ENCODE measurements at places on chromosomes 13 and 19.

- no peak for DNase-seq
Measured at GRCh38 chr13:53135301-53135700, 106.7 kb downstream of the OLFM4 start.

- DNase-seq, result no peak
Measured at GRCh38 chr13:98533912-98534311, 43.0 kb downstream of the STK24 start.

DNA sequence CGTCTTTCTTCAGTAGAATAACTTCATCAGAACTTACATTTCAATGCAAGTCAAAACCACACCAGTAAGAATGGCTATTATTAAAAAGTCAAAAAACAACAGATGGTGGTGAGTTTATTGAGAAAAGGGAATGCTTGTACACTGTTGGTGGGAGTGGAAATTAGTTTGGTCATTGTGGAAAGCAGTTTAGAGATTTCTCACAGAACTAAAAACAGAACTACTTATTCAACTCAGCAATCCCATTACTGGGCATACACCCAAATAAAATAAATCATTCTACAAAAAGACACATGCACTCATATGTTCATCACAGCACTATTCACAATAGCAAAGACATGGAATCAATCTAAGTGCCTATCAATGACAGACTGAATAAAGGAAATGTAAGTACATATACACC, 231.2 kb downstream of the NHLRC3 start:
- no peak for DNase-seq

GRCh38 chr19:9009431-9009830, 778 bp downstream of the MUC16 start:
- no peak for DNase-seq

DNA sequence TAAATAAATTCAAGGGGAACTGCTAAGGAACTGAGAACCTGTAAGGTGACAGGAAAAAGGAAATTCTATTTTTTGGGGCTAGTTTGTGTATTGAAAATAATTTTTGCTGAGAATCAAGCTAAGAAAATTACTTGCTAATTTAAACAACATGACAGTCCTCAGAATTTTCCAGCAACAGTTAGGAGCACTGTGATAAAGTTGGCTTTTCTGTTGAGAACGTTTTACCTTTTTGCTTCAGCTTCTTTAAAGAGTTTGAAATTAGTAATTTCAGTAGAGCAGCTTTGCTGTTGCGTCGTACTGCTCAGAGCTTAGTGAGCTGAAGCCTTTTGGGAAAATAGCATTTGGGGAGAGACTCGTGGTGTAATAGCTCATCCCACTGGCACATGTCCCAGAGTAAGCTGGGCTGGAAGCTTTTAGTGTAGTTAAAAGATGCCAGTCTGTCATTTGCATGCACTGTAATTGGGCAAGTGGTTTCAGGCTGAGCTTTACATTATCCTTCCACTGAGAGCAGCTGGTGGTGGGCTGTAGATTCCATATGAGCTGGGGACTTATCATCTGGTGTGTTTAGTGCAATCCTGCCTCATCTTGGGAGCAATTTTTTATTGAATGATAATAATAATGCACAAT, 69.8 kb downstream of the LRCH1 start:
- no peak for DNase-seq

- DNase-seq, result no peak
Measured at GRCh38 chr13:101231751-101232428, 184.4 kb downstream of the NALCN start.

GRCh38 chr13:98203646-98204326, 26.7 kb upstream of the RNF113B start:
- DNase-seq, result no peak

- no peak for DNase-seq
Measured at GRCh38 chr13:52749419-52749818, 9.8 kb upstream of the CNMD start.

DNA sequence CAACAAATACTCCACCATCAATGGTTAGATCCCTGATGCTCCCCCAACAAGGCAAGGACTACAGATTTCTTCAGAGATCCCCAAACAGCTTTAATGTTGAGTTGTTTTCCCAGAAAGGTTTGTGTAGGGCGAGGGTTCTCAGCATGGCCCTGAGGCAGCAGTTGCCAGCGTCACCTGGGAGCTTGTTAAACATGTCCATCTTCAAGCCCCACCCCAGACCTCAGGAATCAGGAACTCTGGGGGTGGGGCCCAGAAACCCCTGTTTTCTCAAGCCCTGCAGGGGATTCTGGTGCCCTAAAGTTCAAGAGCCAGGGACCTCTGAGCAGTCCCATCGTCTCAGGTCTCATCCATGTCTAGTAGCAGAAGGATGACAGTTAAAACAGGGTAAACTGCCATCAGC, 9.6 kb downstream of the EFNB2 start:
- no peak for DNase-seq

GRCh38 chr13:98910501-98910951, 67.3 kb downstream of the DOCK9 start:
- no peak for DNase-seq

DNA sequence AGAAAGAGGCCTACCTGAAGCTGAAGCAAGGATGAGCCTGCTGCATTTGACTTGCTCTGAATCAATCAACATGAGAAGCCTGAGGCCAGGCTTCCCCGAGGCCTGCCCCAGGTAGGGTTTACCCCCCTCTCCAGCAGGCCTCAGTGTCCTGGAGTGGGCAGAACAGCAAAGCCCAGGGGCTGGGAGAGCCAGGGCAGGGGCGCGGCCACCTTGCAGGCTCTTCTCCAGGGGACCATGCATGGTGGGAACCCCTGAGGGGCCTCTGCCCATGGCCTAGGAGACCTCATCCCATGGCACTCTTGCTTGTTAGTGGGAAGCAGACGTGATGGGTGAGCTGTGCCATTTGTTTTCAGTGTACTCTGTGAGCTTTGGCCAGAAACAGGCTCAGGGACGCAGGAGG, 19.9 kb upstream of the LRP3 start:
- DNase-seq, result no peak

GRCh38 chr13:41722684-41723535, 238.0 kb downstream of the VWA8 start:
- no peak for DNase-seq

GRCh38 chr19:2246014-2246620, 3.0 kb upstream of the AMH start:
- DNase-seq, result no peak

- DNase-seq, result no peak
Measured at GRCh38 chr19:13795595-13796300, 505 bp downstream of the ZSWIM4 start.

DNA sequence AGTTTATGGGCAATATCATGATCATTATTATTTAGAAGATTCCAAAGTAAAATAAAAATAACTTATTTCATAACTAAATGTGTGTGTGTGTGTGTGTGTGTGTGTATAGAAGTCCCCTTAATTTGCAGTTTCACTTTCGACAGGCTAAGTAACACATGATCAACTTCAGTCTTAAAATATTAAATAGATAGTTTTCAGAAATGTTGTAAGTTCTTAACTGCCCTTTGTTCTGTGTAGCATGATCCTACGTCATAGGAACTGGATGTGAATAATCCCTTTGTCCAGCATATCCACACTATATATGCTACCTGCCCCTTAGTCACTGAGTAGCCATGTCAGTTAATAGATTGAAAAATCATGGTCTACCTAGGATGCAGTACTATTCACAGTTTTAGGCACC, 1863.5 kb upstream of the PCDH20 start:
- no peak for DNase-seq

GRCh38 chr13:46899801-46900200, 2.9 kb upstream of the HTR2A start:
- DNase-seq, result no peak

DNA sequence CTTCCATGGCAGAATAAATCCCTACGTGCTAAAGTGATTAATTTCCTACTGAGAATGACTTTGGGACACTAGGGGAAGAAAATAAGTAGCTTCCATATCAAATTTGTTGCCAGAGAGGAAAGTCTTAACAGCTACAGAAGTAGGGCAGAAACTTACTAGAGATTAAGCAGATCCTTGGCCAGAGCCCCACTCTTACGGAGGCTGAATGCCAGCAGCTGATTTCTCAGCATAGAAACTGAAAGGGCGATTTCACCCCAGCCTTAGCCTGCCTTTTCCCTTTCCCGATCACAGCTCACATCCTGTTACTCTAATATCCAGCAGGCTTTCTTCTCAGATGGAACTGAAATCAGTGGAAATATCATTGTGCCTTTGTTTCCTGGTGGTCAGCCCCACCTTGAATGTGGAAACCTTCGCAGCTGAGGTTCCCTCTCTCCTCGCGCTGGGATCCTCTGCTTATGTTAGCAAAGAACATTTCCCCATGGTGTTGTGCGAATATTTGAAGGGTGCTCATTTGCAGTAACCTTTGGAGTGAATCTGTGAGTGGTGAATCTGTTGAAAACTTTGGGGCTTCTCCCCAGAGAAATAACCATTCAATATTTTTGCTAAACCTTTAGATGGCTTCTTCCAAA, 8.4 kb downstream of the FAM124A start:
- DNase-seq, result no peak

- DNase-seq, result no peak
Measured at GRCh38 chr13:96746886-96747285, 247.4 kb downstream of the OXGR1 start.

DNA sequence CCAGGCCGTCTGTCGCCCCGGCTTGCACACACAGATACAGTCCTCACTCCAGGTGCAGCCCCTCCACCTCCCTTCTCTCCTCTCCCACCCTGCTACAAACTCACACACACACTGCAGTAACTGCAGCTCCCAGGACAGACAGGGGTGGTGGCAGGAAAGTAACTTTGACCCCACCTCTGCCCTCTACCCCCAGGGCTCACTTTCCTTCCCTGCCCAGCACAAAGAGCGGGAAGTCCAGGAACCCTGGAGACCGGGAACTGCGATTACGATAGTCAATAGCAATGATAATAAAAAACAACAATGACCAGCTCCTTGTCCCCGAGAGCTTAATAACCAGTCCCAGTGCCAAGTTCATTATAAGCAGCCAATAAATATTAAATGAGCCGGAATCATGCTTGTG, at the start of gene CEACAM20:
Gene CEACAM20 (minus strand): TSS at position 140 of the 400 bp plus-strand sequence. CDS start 166 bp downstream, outside the sequence.
- no peak for DNase-seq
